Activated T-cell treated with anti-CD3 and anti-CD28 coated beads, Interleukin-2, amount 50 U/mL, for 72 hours (primary cell): ENCODE measurements at places on chromosomes 16 and 17. TPM values are rescaled to one million over a fixed set of nuclear protein-coding genes. Genes with fewer than 3 reads are reported as not detected.
A peak's percentile ranks its signal among the peaks of the same experiment; 100 is the strongest.

DNA sequence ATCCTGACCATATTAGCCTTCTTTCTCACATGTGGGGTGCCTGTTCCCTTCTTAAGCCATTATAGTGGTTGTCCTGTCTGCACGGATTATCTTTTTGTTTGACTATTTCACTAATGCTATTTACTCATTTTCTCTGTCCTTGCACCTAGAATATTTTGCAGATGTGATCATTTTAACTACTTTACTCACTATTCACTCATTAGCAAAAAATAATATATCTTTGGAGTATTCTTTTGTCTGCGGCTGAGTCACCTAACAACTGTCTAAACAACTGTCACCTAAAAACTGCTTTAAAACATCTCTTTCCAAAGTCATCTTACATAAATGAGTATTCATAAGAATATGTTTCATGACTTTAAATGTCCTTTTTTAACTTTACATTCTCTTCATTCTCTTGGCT, 87.4 kb downstream of the KCNJ2 start:
- H3K27ac ChIP-seq, result no peak overlapping the region
- no peaks in the 10 kb centered on the region for H3K36me3 ChIP-seq
- no peak overlapping the region for H3K4me3 ChIP-seq
- H3K4me1 ChIP-seq, result no peaks in the 10 kb centered on the region
- H3K27me3 ChIP-seq, result no peaks in the 10 kb centered on the region

DNA sequence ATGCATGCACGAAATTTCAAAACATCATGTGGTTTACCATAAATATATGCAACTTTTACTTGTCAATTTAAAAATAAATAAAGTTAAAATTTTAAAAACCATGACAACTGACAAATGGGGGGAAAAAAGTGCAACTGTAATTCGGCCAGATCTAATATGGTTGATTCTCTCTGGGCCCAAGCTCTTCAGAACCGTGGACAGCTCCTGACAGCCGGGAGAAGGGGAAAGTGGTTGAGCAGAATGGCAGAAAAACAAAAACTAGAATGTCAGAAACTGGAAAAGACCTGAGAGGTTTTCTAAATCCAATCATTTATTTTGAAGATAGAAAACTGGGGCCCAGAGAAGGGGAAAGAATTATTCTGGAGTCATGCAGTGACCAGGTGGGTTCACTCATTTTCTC, 126.6 kb downstream of the TMEM132E start:
- no peak for DNase-seq
- no peak overlapping the region for H3K4me3 ChIP-seq
- peaks cover 2% of the 10 kb centered on the region for H3K36me3 ChIP-seq
- H3K27me3 ChIP-seq, result peaks cover 21% of the 10 kb centered on the region
- H3K27ac ChIP-seq, result no peak overlapping the region
- no peaks in the 10 kb centered on the region for H3K4me1 ChIP-seq

GRCh38 chr17:78665387-78665951, 88.3 kb upstream of the DNAH17 start:
- no peak for DNase-seq
- H3K4me1 ChIP-seq, result peaks cover 28% of the 10 kb centered on the region
- peak overlapping the region; percentile 76 for H3K27ac ChIP-seq
- no peaks in the 10 kb centered on the region for H3K36me3 ChIP-seq

- no peak overlapping the region for H3K4me3 ChIP-seq
- H3K27me3 ChIP-seq, result peaks cover 4% of the 10 kb centered on the region
- no peak for DNase-seq
- no peaks in the 10 kb centered on the region for H3K4me1 ChIP-seq
Measured at GRCh38 chr16:88556294-88556988, 13.8 kb upstream of the ZC3H18 start.

DNA sequence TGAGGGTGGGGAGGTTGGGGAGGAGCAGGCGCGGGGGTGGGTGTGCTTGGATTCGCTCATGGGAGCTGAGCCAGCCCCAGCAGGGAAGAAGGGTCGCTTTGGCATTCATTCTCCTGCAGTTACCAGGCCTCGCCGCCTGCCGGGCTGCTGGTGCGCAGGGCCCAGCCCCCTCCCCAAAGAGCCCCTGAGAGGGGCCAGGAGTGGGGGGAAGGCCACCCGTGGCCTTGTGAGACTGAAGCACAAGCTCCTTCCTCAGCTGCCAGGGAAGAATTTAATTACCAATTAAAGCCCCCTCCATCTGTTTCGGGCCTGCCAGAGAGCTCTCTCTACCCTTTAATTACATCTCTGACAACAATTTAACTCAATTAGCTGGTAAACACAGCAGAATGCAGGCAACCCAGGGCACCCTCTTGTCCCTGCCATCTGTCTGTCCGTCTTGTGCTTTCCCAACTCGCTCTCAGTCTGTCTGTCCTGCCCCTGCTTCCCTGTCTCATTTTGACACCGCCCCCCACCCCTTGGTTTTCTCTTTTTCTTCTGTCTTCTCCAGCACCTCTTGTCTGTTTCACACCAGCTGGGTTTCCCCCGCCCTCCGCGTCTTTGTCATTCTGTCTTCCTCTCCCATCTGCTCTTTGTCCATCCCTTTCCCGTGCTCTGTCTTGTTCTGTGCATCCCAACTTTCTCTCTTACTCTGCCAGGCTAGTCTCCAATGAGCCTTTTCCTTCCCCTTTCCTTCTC, 32.7 kb downstream of the CDK5RAP3 start:
- peaks cover 32% of the 10 kb centered on the region for H3K27me3 ChIP-seq
- H3K4me3 ChIP-seq, result no peak overlapping the region
- H3K4me1 ChIP-seq, result peaks cover 10% of the 10 kb centered on the region
- no peak for DNase-seq
- no peak overlapping the region for H3K27ac ChIP-seq

DNA sequence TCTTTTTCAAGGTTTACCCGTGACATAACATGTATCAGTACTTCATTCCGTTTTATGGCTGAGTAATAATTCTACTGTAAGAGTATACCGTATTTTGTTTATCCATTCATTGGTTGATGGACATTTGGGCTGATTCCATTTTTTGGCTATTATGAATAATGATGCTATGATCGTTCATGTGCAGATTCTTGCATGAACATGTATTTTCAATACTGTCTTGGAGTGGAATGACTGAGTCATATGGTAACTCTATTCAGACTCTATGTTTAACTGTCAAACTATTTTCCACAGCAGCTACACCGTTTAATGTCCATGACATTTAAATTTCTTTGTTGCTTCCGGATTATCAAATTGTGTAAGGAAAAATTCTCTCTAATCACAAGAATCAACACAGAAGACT, 17.9 kb downstream of the BFAR start:
- no peak for DNase-seq
- H3K36me3 ChIP-seq, result peaks cover 27% of the 10 kb centered on the region
- H3K27ac ChIP-seq, result peak overlapping the region; percentile 55

- H3K27ac ChIP-seq, result no peak overlapping the region
- H3K36me3 ChIP-seq, result no peaks in the 10 kb centered on the region
- no peaks in the 10 kb centered on the region for H3K27me3 ChIP-seq
- DNase-seq, result no peak
- no peak overlapping the region for H3K4me3 ChIP-seq
- H3K4me1 ChIP-seq, result no peaks in the 10 kb centered on the region
Measured at GRCh38 chr16:78249056-78249455, 149.6 kb downstream of the WWOX start.

DNA sequence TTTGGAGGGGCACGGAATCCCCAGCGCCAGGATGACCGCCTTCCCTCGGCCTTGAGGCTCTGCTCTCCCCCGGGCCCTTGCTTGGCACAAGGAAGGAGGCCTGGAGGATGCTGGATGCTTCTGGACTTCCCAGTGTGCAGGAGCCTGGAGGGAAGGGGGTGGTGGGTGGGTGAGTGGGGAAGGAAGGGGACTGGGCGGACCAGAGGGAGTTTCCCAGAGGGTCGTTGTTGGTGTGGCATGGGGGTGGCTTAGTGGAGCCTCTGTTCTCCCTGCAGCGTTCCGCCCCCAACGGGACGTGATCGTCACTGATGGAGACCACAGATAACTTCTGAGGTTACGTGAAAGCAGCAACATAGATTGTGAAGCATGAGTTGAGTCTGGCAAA, 140.0 kb downstream of the IRF8 start:
- H3K27ac ChIP-seq, result no peak overlapping the region
- peak; percentile 26 for DNase-seq

DNA sequence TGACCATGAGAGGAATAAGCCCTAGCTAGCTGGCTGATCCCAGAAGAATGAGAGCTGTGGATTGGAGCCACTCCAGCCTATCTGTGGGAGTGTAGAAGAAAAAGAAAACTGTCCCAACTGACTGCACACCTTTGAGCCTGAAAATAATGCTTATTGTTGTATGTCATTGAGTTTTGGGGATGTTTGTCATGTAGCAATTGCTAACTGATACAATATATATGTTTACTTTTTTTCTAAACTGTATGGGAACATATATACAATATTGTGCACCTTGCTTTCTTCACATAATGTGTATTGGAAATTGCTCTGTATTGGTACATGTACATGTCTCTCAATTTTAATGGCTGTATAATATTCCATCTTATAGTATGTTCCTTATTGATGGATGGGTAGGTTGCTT, 124.0 kb upstream of the NLRP1 start:
- H3K4me1 ChIP-seq, result no peaks in the 10 kb centered on the region
- no peak overlapping the region for H3K27ac ChIP-seq
- H3K27me3 ChIP-seq, result peaks cover 53% of the 10 kb centered on the region
- no peak for DNase-seq

GRCh38 chr17:6108382-6108781, 38.2 kb downstream of the WSCD1 start:
- H3K4me1 ChIP-seq, result peaks cover 14% of the 10 kb centered on the region
- H3K27ac ChIP-seq, result no peak overlapping the region

GRCh38 chr16:23378256-23378655, 74.7 kb downstream of the COG7 start:
- H3K4me3 ChIP-seq, result no peak overlapping the region
- H3K36me3 ChIP-seq, result no peaks in the 10 kb centered on the region
- H3K27me3 ChIP-seq, result no peaks in the 10 kb centered on the region
- no peaks in the 10 kb centered on the region for H3K4me1 ChIP-seq

DNA sequence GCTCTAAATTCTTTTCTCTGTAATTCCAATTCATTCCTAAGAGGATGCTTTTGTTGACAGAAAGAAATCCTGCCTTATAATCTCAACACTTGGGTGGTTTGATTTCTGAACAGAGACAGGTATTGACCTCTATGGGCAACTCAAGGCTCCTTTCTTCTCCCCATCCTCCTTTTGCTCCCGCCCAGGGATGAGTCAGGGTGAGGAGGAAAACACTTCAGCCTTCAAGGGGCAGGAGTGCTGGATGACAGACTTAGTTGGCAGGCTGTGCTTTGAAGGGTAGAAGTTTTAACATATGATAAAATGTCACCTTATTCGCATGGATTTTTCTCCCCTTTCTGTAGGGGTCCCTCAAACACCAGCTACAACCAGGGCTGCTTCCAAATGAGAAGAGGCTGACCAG, 16.7 kb upstream of the TOM1L1 start:
- no peak overlapping the region for H3K27ac ChIP-seq
- no peak overlapping the region for H3K4me3 ChIP-seq
- peaks cover 5% of the 10 kb centered on the region for H3K4me1 ChIP-seq
- no peaks in the 10 kb centered on the region for H3K36me3 ChIP-seq

DNA sequence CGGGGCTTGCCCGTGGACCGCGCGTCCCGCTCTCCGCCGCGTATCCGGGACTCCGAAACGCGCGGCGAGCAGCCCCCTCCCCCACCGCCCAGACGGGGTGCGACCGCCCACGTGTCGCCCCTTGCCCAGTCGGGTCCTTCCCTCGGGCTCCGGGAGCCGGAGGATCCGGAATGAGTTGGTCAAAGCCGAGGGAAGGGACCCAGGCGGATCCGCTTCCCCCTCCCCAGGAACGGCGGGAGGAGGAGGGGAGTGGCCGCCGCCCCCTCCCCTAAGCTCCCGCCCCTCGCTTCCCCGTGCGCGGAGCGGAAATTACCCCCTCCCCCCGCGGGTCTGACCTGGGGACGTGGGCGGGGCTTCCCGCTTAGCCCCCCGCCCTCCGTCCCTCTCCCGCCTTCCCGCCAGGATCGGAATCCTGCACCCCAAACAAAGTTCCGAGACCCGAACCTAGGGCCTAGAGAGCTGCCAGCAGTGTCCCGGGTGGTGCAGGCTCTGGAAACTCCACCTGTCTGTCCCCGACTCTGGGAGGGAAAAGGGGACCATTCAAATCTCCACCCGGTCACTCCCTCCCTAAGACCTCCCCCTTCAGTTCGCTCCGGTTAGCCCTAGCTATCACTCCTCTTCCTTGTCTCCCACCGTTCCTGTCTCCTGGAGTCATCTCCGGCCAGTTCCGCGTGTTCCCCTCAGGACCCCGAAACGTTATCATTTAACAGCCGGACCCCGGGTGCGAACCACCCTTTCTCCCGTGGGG, 1.0 kb upstream of the IGF2BP1 start:
- H3K4me1 ChIP-seq, result peaks cover 32% of the 10 kb centered on the region
- H3K36me3 ChIP-seq, result peaks cover 2% of the 10 kb centered on the region
- H3K4me3 ChIP-seq, result peak overlapping the region; percentile 86

- no peak overlapping the region for H3K27ac ChIP-seq
- H3K27me3 ChIP-seq, result no peaks in the 10 kb centered on the region
- H3K36me3 ChIP-seq, result no peaks in the 10 kb centered on the region
- H3K4me1 ChIP-seq, result no peaks in the 10 kb centered on the region
- DNase-seq, result no peak
- no peak overlapping the region for H3K4me3 ChIP-seq
Measured at GRCh38 chr17:65888649-65889048, 303.3 kb downstream of the CEP112 start.

- no peak for DNase-seq
- no peak overlapping the region for H3K4me3 ChIP-seq
- H3K27me3 ChIP-seq, result no peaks in the 10 kb centered on the region
- H3K4me1 ChIP-seq, result no peaks in the 10 kb centered on the region
- no peaks in the 10 kb centered on the region for H3K36me3 ChIP-seq
Measured at GRCh38 chr16:89191901-89192185, 8.5 kb downstream of the SLC22A31 start.

DNA sequence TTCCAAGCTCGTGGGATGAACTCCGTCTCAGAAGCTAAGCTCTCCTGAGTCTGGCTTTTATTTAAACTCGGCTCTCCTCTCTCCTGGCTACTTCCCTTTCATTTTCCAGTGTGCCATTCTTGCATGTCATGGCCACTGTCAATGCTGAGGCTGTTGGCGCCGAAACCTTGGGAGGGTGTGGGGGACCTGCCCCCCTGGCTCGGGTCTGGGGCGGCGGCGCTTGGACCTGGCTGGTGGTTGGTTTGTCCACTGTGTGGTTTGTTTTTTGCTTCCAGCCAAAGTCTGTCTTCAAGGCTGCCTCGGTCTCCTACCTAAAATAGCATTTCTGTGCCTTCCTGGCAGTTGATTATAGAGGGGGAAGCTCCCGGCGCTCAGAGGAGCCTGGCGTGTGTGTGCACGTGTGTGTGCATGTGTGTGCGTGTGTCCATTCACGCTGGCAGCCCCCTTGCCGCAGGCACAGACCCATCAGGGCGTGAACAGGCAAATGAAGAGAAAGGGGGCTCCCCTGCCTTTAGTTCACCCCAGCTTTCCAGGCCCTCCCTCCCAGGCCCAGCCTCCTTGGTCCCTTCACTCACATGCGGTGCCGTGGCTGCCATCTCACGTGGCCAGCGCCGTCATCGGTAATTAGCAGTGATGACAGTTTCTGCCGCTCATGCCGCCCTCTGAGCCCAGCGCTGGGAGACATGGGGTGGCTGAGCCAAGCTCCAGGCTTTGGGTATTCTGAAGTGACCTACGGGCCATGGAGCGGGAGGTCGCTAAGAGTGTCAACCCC, 179.9 kb downstream of the SEC14L1 start:
- H3K27me3 ChIP-seq, result no peaks in the 10 kb centered on the region
- no peak for DNase-seq
- peak overlapping the region; percentile 42 for H3K27ac ChIP-seq

GRCh38 chr16:84879569-84880487, 60.0 kb downstream of the CRISPLD2 start:
- no peak overlapping the region for H3K4me3 ChIP-seq
- DNase-seq, result no peak
- peaks cover 15% of the 10 kb centered on the region for H3K27me3 ChIP-seq
- H3K4me1 ChIP-seq, result peaks cover 5% of the 10 kb centered on the region
- no peak overlapping the region for H3K27ac ChIP-seq

TBX4 gene
- not detected for total RNA-seq

AGRP gene
- not detected for total RNA-seq

KRTAP4-9 gene
- not detected for total RNA-seq

GAS2L2 gene
- total RNA-seq, result 0.17 TPM

TM4SF5 gene
- total RNA-seq, result not detected

KRTAP1-1 gene
- not detected for total RNA-seq
